ENCODE measurements at places on chromosomes 7 and 10.

- DNase-seq: no peak
Measured at GRCh38 chr10:97543025-97543546, 29.5 kb upstream of the ANKRD2 start.

GRCh38 chr7:112162142-112162766 is 43.9 kb downstream of the DOCK4 start:
- no peak for DNase-seq

GRCh38 chr7:130341882-130342281 is 2.7 kb upstream of the CPA5 start:
- DNase-seq: no peak

GRCh38 chr7:19133886-19134285 is 11.3 kb downstream of the FERD3L start:
- DNase-seq: no peak

- DNase-seq: no peak
Measured at GRCh38 chr10:78533776-78534175, 500.1 kb downstream of the RPS24 start.

DNA sequence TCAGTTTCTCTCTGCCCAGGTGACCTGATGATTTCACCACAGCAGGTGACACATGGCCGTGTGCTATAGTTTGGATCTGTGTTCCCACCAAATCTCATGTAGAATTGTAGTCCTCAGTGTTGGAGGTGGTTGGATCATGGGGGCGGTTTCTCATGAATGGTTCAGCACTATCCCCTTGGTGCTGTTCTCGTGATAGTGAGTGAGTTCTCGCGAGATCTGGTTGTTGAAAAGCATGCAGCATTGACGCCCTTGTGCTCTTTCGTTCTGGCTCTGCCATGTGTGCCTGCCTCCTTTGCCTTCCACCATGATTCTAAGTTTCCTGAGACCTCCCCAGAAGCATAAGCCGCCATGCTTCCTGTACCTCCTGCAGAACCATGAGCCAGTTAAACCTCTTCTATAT is 85.2 kb upstream of the C1QL3 start:
- no peak for DNase-seq

GRCh38 chr7:17669204-17669603 is 271.1 kb downstream of the SNX13 start:
- no peak for DNase-seq

- no peak for DNase-seq
Measured at GRCh38 chr10:22690614-22691431, 23.6 kb downstream of the PIP4K2A start.

DNA sequence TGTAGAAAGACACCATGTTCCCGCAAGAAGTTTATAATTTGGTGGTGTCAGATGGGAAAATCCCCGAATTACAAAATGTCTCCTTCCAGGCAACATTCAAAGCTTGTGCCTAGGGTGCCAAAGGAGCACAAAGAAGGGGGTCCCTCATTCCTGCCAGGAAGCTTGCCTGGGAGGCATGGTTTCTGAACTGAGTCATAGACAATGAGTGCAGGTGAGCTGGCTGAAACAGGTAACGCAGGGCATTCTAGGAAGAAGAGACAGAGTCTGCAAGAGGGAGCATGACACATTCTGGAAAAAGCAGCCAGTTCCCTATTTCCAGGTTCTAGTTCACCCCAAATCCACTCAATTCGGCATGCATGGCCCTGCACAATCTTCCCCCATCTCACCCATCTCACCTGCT is 11.9 kb upstream of the CALU start:
- DNase-seq: no peak

DNA sequence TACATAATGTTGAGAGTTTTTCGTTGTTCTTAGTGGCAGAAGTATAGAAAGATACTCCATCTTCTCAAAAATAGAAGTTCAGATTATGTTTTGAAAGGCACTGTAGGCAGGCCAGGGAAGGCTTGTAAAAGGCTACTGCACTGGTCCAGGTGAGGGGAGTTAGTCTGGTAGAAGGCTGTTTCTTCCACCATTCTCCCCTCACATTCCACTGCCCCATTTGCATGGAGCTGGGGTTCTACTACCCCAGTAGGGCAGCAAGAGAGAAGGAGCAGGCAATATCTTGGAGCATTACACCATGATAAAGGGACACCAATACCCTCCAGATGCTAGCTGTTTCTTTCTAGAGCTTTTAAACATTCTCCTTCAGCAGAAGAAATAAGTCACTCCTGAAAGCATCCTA is 16.5 kb upstream of the SGMS1 start:
- no peak for DNase-seq

GRCh38 chr7:16668049-16668858 is 22.3 kb downstream of the BZW2 start:
- no peak for DNase-seq

DNA sequence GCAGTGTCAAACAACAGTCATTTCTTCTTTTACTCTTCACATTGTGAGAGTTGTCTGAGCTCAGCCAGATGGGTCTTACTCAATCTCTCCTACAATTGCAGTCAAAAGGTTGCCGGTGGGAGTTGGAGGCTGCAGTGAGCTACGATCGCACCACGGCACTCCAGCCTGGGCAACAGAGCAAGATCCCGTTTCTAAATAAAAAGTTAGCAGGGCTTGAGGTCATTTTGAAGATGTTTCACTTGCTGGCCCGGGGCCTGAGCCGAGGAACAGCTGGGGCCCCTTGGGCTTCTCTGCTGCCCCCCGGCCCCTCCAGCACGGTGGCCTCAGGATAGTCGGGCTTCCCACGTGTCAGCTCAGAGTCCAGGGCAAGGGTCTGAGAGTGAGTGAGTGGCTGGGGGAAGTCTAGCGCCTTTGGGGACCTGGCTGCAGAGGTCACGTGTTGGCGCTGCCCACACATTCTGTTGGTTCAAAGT is 40.4 kb downstream of the GTF2IRD1 start:
- no peak for DNase-seq

DNA sequence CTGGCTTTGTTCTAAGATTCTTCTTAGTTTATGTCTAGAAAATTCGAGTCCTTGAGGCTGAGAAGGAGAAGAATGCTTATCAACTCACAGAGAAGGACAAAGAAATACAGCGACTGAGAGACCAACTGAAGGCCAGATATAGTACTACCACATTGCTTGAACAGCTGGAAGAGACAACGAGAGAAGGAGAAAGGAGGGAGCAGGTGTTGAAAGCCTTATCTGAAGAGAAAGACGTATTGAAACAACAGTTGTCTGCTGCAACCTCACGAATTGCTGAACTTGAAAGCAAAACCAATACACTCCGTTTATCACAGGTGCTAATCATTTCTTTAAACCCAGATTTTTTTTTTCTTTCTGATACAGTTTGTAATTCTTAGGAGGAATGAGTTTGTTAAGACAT is 6.7 kb downstream of the CEP55 start:
- no peak for DNase-seq

- no peak for DNase-seq
Measured at GRCh38 chr10:44087403-44087802, 297.5 kb downstream of the CXCL12 start.

GRCh38 chr7:149254181-149254858 is 7.7 kb upstream of the ZNF783 start:
- DNase-seq: no peak

Data from activated T-helper 1 cell treated with anti-CD3 and anti-CD28 coated beads, Interleukin-2, amount 50 U/mL, for 16 hours (primary cell).